ENCODE measurements at places on chromosomes 13 and 19.
A peak's percentile ranks its signal among the peaks of the same experiment; 100 is the strongest.

DNA sequence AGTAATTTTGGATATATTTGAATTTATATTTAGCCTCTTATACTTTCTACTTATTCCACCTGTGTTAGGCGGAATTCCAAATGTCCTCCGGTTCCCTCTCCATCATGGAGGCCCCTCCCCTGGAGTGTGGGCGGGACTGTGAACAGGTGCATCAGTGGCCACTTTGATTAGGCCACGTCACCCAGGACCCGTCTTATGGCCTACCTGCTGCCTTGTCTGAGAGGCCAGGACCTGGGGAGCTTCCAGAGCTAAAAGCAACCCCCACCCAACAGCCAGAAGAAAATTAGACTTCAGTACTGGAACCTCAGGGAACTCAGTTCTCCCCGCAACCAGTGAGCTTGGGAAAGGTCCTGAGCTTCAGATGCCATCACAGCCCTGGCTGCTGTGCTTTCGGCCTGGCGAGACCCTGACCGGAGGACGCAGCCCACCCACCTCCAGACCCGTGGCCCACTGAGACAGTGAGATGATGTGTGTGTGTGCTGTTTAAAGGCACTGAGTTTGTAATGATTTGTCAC lies 200.2 kb upstream of the SOX1 start:
- no peak for DNase-seq

- no peak for DNase-seq
These were observed 4.6 kb downstream of the SMARCA4 start for GRCh38 chr19:10965398-10965797.

- DNase-seq, result no peak
These were observed 5.2 kb upstream of the SRRM5 start for GRCh38 chr19:43606569-43607229.

- peak; percentile 38 for DNase-seq
These were observed 175.9 kb downstream of the IRS2 start for GRCh38 chr13:109610517-109610916.

- no peak for DNase-seq
These were observed 1319.9 kb upstream of the PRR20A start for GRCh38 chr13:55820817-55821216.

DNA sequence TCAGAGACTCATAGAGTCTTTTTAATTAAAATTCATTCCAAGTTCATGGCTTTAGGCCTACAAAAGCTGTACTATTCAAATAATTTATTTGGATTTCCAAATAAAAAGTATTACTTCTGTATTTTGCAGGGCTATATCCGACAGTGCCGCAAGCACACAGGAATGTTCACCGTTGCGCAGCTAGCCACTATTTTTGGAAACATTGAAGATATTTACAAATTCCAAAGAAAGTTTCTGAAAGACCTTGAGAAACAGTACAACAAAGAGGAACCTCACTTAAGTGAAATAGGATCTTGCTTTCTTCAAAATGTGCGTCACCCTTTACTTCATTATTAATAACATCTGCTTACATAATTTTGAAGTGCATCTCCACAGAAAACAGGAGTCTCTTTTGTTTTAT lies 20.5 kb upstream of the C1QTNF9 start:
- DNase-seq, result no peak

GRCh38 chr19:10430505-10431253 lies 10.3 kb downstream of the PDE4A start:
- DNase-seq, result no peak

DNA sequence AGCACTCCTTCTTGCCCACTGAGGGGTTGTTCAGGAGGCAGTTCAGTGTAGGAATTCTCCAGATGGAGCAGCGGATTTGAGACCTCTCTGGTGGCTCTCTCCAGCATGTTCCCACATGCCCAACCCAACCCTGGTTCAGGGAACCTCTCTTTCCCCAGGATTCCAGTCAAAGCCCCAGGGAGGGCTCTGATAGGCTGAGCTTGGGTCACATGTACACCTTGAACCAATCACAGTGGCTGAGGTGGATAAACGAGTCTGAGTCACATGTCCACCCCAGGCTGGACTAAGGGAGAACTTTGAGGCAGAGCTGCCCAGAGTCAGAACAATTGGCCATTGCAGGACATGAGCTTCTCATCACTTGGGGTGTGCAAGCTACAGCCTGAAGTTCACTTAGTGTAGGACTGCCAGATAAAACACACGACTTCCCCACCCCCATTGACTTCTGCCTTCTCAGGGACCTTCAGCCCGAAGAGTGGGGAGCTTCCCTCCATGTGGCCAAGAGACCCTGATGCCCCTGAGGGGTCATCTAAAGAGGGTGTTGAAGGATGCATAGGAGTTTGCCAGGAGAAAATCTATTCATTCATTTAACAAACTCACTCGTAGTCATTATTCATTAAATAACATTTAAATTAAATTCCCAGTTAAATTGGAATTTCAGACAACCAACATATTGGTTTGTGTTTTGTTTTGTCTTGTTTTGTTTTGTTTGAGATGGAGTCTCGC lies 4.0 kb upstream of the MAST3 start:
- no peak for DNase-seq

DNA sequence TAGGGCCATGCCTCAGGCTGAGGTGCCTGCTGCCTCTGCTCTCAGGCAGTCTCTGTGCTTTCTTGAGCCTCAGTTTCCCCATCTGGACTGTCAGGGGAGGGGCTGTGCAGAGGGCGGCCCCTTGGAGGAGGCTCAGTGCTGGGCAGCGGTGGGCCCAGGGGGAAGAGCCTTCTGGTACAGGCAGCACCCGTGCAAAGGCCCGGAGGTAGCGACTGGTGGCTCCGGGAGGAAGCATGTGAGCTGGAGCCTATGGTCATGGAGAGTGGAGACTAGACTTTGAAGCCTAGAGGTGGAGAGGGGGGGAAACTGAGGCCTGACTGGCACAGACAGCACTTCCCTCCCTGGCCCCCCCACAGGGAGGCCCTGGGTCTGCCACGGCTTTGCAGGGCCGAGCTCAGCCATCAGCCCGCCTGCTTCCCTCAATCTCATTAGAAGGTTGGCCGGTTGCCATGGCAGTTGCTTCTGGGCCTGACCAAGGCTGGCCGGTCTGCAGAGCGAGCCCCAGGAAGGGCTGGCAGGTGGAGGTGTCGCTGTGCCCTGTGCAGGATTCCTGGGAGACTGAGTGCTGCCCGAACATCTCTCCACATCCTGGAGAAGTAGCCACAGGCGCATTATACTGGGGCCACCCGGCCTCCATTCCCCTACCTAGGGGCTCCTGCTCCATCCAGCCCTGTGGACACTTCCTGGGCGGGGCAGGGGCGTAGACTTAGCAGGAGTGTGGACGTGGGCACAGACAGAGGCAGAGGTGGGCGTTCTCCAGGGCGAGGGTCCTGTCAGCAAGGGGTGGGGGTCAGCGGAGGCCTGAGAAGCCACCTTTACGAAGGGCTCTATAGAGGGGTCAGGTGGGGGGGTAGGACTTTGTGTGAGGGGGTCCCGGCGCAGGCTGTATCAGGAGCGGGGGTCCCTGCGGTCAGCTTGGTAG lies 53.2 kb downstream of the CRTC1 start:
- no peak for DNase-seq

DNA sequence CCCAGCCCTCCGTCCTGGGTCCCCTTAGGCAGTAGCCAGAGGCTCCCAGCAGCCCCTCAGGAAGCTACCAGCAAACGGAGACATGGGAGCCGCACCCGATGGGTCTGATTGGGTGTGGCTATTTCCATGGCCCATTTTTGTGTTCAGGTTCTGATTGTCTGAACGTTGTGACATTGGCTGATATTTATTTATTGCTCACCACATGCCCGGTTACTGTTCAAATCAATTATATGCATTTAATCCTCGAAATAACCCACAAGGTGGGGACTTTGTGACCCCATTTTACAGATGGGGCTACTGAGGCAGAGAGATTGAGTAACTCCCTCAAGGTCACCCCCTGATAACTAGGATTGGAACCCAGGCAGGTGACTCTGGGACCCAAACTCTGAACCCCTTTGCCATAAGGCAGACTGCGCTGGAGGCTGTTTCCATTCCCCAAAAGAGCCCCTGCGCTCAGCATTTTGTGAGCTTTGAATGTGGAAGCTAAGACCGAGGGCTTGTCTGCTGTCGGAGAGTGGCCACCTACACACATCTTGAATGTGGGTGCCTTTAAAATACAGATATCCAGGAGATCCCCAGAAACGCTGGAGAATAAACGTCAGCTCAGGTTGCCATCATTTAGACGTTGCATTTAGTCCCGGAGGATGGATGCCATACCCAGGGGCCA lies 13.6 kb upstream of the MCF2L start:
- DNase-seq, result no peak

DNA sequence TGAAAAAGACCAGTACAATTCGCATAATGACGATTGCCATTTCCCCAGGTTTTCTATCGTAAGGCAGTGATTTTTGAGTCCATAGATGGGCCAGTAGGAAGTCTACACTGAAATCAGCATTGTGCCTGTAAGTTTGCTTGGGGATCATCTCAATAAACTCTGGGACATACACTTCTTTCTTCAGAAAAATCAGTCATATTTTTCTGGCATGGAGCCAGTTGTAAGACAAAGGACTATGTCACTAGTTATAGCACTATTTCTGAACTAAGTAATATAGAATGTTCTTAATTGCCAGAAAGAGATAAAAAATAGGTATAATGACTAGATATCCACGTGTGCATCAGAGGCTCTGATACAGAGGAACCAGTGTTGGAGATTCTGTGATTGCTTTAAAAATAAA lies 243.5 kb downstream of the LMO7 start:
- DNase-seq, result no peak

- DNase-seq, result no peak
These were observed 315.7 kb downstream of the KCTD12 start for GRCh38 chr13:76570510-76570971.

DNA sequence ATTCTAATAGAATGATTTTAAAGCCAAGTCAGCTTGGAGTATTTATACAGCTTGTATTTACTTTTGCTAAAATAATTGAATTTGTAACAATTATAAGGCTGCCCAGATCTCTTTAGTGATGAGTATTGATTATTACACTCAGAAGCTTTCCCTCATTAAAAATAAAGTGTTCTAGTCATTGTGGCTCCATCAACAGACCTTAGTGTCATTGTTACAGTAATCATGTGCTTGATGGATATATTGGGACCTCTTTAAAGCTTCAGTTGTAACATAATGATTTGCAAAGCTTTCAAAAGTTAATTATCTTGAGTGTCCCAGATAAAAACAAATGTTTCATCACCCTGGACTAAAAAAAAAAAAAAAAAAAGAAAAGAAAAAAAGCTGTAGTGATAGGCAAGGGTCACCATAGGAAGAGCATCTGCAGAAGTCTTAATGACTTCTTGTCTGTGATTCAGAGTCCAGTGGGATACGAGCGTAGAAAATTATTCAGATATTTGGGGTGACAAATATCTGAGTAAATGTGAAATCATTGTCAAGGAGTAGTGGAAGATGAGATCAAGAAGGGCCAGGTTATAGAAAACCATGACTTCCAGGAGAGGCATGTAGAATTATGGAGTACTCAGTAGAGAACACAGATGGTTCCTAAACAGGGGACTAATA lies 369.6 kb downstream of the DCT start:
- no peak for DNase-seq

DNA sequence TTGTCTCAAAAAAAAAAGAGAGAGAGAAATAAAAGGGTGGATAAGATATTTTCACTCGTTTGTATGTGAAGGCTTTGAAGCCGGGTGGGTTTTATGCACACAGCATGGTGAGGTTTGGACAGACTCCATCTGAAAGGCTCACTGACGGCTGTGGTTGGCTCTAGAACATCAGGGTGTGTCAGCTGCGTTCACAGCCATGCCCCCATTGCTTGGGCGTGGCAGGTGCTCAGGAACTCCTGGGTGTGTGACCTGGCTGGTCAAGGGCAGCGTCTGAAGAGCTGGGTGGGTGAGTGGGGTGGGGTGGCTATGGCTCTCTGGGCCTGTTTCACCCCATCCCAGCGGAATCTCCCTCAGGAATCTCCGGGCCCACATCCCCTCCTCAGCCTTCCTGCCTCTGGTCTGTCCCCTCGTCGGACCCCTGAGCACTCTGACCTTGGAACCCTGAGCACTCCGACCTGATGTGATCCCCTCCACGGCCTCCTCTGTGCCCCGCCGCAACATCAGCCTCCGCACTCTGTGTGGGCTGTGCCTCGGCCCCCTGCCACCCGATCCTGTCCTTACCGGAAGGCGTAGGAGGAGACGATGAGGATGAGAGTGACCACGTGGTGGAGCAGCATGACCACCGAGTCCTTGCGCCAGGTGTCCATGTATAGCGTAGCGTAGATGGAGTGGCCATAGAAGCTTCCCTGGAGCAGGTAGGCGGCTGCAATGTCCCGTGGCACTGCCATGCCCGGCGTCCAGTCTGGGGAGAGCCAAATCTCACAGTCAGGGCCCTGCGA lies 12.2 kb downstream of the CERS1 start:
- DNase-seq, result no peak

DNA sequence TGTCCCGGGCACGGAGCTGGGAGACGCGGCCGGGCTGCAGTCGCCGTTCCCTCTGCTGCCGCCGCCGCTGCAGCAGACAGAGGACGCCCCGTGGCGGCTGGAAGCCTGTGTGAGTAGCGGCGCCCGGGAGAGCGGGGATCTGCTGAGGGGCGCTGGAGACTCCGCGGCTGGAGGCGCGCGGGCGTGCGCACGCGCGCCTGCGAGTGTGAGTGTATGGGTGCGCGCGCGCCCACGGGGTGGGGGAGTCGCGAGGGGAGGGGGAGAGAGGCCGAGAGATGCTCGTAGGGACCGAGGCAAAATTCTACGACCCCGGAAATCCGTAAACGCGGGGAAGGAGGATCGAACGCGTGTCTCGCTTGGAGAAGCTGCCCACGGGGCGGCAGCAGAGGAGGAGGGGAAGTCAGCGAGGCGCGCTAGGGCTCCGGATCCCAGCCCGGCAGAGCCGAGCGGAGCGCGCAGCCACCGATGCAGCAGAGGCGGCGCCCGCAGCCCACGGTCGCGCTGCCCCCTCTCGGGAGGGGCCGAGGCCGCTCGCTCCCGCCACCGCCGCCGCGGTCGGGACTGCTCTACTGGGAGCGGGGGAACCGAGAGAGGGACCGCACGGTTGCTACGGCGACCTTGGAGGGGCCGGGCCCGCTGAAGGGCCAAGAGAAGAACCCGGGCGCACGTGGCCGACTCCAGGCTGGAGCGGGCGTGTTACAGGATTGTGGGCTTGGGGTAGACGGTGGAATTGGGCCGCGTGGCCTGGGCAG lies at the start of gene ENOX1:
ENOX1 (minus strand) TSS at position 207 of the 752 bp plus-strand sequence.
- no peak for DNase-seq

- DNase-seq, result no peak
These were observed 24.5 kb upstream of the CXCL17 start for GRCh38 chr19:42467183-42467760.

All from bone marrow (tissue), 2 donors.